NCI-H748 treated with DMSO at 0.1 percent for 48 hours (cell line): ENCODE measurements at places on chromosomes 5 and 9.

DNA sequence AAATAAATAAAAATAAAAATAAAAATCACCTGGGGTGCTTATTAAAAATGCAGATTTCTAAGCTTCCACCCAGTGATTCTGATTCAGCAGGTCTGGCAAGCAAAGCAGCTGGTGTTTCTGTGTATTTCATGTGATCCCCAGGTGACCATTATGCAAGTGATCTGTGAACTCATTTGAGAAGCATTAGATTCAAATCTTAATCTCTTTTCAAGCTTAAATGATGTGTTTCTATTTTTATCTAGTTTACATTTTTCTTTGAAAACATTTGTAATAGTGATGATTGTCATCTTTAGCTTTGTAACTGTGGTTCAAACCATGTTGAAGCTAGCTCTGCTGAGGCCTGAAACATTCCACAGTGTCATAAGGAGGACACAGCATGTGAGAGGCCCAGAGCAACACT is 804.8 kb upstream of the ZNF608 start:
- DNase-seq, result no peak

GRCh38 chr9:20280330-20280729 is 342.0 kb downstream of the MLLT3 start:
- DNase-seq, result no peak

DNA sequence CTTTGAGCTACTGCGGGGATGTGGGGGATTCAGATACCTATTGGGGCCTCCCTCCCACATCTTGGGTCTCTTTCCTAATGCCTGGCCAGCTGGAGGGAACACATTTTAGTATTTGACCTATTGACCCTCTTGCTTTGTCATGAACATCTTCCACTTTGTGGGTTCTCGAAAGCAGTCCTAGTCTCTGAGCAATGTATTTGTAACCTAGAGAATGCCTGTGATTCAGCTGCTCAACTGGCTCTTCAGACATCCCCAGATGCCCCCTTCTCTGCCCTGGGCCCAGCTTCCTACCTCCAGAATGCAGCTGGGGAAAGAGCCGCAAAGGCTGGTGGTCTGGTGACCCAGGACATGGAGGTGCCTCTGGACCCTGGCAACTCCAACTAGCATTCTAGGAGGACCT is 32.2 kb downstream of the APTX start:
- DNase-seq, result no peak

DNA sequence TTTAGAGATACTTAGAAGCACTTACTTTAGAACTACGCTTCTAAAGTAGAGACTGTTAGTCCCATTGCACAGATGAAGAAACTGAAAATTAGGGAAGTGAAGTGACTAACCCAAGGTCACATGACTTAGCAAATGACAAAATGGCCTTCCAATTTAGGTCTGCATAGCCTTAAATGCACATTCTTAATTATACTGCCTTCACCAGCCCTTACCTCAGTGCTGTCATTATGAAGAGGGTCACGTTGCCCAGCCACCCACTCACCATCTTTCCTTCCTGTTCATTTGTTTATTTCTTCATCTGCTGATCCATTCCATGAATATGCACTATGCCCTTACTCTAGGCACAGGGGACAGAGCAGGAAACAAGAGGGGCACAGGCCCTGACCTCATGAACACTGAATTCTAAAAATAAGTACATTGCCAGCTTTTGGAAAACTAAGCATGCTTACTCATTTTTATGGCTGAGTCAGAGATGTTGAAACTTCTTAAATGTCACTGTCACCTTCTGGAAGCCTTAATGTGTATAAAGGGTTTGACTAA is 8.6 kb downstream of the HAVCR2 start:
- no peak for DNase-seq

DNA sequence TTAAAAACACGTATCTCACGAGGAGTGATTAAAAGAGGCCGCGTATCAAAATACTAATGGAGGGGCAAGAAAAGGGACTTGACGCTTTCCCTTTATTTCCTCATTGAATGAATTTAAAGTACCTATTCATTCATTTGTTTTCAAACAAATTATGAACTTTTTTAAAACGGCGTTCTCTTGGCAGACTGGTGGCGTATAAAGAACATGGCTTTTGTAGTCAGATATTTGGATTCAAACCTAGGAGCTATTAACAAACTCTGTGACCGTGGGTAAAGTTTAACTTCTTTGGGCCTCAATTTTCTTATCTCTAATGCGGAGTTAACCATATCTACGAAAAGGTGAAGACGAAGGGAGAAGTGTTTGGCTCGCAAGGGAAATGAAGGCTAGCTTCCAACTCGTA is 876 bp downstream of the CAAP1 start:
- no peak for DNase-seq

- no peak for DNase-seq
These were observed 18.7 kb downstream of the ROPN1L start for GRCh38 chr5:10460252-10460906.

- peak; percentile 99 for DNase-seq
These were observed 281.2 kb downstream of the BRINP1 start for GRCh38 chr9:119088002-119088547.

DNA sequence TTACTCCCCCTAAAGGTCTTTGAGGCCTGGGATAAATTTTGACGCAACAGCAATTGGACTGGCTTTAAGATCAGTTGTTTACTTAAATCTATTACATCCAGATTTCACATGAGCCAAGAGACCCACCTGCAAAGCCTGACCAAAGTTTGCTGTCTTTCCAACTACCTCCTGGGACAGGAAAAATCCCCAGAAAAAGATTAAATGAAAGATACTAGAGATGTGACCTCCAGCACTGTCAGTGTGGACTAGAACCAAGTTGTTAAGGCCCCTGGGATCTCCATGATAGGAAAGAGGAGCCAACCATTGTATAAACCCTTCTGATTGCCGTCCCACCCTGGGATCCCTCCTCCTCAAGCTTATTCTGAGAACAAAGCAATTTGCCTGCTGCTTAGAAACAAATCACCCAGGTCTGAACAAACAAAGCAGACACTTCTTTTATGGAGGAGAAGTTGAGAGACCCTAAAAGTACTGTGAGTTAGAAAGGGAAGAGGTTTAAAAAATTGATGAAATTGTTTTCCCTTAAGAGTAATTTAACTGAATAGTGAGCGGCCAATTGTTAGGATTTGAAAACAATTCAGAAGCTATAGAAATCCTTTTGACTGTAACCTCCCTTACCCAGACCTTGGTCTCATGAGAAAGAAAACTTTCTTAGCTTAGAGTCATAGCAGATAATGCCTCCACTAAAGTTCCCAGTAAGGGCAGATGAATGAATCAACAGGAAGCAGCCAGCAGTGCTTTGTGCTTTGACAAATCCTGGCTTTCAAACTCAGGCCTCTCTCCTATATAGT is 255.2 kb downstream of the TMEM167A start:
- DNase-seq, result no peak

DNA sequence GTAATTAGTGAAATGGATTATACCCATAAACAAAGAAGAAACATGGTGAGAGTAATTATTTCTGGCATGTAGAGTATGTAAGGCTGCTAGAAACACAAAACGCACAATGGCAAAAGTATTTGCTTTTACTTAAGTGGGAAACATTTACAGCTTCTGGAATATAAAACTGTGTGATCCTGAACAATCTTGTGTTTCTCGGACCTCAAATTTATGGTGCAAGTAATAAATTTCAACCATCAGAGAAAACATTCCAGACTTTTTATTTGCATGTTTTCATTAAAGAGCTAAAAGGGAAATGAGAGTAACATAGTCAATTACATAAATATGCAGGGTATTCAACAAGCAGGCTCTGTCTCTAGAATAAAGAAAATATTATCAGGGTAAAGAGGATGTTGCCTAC is 17.2 kb upstream of the PRR16 start:
- DNase-seq, result no peak

DNA sequence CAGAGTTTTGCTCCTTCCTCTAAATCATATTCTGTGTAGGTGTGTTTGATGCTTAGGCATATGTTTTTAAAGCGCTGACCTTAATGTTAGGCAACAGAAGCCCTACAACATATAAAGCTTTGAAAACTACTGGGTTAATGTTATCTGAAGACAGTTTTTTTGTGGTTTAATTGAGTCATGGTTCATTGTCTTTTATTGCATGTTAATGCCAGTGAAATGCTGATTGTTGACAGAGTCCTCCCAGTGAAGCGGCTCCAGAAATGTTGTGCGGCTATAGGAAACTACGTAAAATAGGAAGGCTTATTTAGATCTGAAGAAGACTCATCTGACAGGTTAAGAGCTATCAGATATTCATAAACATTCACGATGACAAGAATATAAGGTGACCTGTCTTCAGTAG is 424.6 kb downstream of the CCDC171 start:
- DNase-seq, result peak; percentile 20

DNA sequence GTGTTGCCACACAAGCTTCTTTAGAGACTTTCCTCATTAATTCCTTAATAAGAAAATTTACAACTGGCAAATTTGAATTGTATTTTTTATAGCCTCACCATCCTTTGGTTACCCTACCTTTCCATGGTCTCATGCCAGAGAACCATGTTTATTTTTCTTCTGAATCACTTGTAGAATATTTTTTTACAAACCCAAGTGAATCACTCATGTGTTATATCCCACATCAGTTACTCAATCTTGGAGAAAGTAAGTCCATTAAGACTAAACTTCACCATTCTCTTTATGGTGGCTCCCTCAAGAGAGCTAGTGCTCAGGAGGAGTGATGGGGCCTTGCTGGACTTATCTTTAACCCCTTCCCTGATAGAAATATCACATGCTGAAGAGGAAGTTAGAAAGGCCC is 128.9 kb downstream of the SUSD1 start:
- no peak for DNase-seq

DNA sequence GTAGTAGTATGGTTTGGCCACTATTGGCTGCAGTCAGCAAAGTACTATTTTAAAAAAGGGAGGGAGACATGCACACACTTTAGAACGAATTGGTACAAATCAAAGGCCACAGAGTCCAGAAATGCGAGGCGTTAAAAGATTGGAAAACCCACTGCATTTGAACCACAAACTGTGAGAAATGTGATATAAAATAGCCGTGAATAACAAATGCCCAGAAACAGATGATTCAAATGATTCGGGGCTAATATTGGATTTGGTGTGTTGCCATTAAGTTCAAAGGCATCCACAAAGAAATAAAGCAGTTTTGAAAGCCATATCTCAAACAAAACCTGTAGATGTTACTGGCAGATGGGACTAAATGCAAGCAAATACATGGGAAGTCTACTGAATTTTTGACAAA is 140.9 kb upstream of the HMHB1 start:
- DNase-seq, result no peak

DNA sequence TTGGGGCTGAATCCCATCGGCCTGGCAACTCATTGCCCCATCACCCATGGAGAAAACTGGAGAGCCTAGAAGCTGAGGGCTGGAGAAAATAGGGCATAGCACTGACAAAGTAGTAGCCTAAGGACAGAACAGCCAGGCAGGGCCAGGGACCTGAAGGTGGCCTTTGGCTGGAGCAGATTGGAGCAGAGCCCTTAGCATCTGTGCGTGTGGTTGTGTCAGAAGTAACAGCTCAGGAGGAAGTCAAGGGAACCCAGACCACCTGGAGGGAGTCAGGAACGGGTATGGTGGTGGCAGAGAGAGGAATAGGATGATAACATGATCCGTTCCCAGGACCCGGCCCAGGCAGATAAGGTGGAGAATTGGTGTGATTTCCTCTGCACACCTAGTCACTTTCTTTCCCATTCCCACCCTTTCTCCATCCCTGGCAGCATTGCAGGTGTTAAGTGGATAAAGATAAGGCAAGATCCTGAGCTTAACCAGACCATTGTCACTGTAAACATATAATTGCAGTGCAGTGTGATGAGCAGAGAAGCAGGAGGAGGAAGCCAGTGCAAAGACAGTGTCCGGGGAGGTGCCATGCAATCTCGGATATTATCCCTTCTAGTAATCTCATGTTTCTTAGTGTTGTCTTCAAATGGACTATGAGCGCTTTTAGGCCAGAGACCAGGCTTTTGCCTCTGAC is 67.0 kb downstream of the NDFIP1 start:
- DNase-seq, result no peak

- DNase-seq, result no peak
These were observed 120.6 kb upstream of the MEF2C start for GRCh38 chr5:89003563-89004036.

GRCh38 chr9:107705521-107705920 is 216.0 kb upstream of the KLF4 start:
- no peak for DNase-seq

- no peak for DNase-seq
These were observed 1.3 kb downstream of the SMAD5 start for GRCh38 chr5:136133922-136134379.

GRCh38 chr5:58498340-58498942 is 7.2 kb downstream of the GAPT start:
- peak; percentile 18 for DNase-seq

DNA sequence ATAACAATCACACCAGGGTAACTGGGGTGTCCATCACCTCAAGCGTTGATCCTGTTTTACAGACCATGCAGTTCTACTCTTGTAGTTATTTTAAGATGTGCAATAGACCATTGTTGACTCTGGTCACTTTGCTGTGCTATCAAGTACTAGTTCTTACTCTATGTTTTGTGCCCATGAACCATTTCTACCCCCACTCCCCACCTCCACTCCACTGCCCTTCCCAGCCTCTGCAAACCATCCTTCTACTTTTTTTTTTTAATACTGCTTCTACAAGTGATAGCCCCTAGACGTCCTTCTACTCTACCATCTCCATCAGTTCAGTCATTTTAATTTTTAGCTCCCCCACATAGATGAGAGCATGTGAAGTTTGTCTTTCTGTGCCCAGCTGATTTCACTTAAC is 38.8 kb downstream of the EHMT1 start:
- no peak for DNase-seq

DNA sequence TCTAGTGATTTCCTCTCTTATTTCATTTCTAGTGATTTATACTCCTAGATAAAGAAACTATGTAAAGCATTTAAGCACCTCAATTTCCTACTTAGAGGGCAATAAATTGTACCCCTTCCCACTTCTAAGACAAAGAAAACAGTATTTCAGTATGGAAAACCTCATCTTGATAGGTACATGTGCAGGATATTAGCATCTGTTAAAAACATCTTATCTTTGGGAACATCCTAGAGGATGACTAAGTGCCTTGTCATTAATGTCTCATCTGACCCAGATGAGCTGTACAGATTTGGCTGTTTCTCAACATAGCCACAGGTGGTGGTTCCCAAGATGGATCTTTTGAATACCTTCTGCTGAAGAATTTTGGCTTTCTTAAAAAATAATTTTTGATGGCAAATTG is 5.7 kb downstream of the MEGF10 start:
- no peak for DNase-seq

DNA sequence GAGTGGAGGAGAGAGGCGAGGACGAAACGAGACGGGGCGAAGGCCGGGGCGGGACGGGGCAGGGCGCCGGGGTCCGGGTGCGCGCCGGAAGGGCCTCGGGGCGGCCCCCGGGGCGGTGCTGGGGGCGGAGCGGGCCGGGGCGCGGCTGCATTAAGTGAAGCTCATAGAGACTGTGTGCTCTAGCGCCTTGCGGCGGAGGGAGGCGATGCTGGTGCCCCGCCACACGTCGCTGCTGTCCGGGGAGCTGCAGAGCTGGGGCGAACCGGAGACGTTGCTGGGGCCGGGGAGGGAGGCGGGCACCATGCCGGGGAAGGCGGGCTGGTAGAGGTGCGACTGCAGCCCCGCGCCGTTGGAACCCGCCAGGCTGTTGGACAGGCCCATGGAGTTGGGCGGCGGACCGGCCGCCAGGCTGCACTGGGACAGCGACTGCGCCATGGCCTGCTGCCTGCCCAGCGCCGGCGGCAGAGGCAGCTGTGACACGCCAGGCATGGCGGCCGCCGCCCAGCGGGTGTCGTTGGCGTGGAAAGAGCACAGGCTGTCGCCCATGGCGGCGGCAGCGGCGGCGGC is 8.3 kb downstream of the OTP start:
- peak; percentile 56 for DNase-seq
